Non-pigmented ciliary epithelial cell (primary cell): ENCODE measurements at places on chromosomes 16 and 17.

GRCh38 chr17:44968225-44969143 is at the start of gene C1QL1:
C1QL1 (minus strand) TSS chr17:44968303; CDS start chr17:44968048, 255 bp downstream.
- no peak for DNase-seq

DNA sequence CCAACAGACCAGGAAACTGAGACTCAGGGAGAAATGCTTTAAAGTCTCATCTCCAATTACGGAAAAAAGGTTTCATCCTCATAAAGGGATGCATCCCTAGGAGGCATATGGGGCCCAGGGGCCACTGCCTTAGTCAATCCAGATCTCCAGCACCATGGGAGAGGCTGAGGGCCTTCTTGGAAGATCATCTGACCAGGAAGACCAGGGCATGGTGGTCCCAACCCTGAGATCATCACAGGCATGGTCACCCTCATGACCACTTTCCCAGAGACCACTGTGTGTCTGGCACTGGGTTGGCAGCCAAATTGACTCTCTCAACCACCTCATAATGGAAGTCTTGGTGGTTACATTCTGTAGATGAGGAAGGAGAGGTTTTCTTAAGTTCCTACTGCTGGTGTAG is 23.4 kb upstream of the CES5A start:
- DNase-seq, result no peak

DNA sequence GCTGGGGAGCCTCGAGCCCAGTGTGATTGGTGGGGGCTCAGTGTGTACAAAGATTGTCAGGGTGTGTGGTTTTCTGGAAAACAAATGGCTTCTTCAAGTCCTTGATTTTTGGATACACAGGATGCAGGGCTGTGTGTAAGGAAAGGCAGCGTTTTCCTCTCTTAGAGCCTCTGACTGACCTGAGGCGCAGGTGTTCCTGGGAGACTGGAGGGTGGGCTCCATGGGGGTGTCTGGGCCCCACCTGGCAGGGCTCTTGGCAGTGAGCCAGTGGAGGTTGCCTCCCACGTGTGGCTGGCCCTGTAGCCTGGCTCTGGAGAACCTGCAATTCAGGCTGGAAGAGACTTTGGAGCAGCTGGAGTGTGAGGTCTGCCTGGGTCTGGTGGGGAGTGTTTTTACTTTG is 5.0 kb downstream of the FOXK2 start:
- DNase-seq, result no peak

DNA sequence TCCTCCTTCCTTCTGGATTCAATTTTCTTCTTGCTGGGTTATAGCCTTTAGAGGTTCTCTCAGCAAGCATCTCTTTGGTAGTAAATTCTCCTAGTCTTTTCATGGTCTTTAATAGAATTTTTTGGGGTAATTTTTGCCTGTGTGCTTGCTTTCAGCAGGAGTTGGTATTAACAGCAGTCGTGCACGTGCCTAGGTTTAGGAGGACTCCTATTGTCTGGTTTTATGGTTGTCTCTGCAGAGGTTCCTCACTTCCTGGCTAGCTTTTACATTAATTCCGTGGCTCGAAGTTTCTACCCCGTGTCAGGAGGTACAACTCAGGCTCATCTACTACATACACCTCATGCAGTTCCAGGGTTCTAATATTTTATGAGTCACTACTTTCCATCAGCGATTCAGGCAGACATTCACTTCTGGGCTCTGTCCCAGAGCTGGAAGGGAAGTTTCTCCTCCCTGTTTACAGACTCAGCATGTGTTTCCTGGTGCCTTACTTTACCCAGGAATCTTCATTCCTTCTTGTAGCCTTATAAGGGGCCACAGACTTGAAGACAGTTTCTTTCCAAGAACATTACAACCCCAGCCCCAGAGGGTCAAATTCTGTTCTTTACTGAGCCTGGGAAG is 643.6 kb downstream of the HS3ST4 start:
- no peak for DNase-seq

- no peak for DNase-seq
These were observed 641.3 kb downstream of the KCNJ2 start for GRCh38 chr17:70810609-70811008.

DNA sequence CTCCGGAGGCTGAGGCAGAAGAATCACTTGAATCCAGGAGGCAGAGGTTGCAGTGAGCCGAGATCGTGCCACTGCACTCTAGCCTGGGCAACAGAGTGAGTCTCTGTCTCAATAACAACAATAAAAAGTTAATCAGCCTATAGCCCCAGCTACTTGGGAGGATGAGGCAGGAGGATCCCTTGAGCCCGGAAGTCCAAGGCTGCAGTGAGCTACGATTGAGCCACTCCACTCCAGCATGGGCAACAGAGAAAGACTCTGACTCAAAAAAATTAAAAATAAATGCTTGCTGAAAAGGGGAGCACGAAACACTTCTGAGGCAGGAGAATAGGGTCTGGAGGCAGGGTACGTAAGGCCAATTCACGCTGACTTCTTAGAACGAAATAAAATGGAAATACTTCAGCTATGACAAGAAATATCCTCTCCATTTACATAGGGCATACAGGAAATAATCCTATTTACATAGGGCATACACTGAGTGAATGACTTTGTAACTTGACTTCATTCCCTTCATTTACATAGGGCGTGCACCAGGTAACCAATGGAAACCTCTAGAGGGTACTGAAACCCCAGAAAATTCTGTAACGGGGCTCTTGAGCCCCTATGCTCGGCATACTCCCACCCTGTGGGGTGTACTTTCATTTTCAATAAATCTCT is 3.2 kb upstream of the PRPSAP1 start:
- DNase-seq, result no peak
